ENCODE measurements at places on chromosomes 11 and 22. TPM values are rescaled to one million over a fixed set of nuclear protein-coding genes. Genes with fewer than 3 reads are reported as not detected.

SLC15A3 gene
- 15.8 TPM for polyA plus RNA-seq

LMF2 gene
- 6.3 TPM for polyA plus RNA-seq

SLN gene
- polyA plus RNA-seq, result 1.8 TPM

VSIG10L2 gene
- 0.44 TPM for polyA plus RNA-seq

OLFML1 gene
- polyA plus RNA-seq, result 5.3 TPM

MMP13 gene
- polyA plus RNA-seq, result not detected

OVOL1 gene
- not detected for polyA plus RNA-seq

POLR3H gene
- 61.5 TPM for polyA plus RNA-seq

GAB4 gene
- polyA plus RNA-seq, result not detected

EMSY gene
- 7.2 TPM for polyA plus RNA-seq
